Globus pallidus (tissue), 1 donor: ENCODE measurements at places on chromosomes 7 and 10.

DNA sequence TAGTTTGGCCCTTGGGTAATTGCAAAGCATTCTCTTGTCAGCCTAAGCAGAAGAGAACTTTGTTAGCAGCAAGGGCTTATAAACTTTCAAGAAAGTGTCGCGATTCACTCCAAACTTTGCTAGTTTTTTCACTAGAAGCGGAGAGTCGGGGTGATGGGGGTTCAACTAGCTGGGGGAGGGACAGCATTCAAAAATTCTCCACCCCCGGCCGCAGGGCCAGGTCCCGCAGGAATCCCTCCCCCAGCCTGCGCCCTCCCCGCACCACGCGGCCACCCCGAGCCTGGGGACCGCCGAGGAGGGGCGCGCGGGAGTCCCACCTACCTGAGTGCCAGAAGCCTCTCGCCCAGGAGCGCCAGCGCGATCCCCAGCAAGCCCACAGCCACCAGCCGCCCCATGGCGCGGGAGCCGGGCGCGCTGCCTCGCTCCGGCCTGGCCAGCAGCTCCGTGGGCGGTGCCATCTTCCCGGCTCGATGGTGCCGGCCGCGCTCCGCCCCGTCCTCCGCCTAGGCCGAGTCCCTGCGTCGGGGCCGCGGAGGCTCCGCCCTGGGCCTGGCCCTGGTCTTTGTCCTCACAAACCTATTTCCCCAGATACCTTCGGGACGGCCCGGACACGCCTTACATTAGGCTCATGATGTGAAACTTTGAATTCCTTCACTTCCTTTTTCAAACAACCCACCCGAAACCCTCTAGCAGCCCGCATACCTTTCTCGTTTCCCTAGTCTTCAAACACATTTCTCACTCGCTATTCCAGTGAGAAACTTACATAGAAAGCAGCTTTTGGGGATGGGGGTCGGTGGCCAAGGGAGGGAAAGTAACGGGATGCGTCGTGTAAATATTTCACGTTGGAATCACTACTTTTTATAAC lies at the start of gene PON2:
Gene PON2, minus strand, starts transcription at position 472 of the 865 bp plus-strand sequence. Its CDS starts 77 bp downstream, at position 395.
- DNase-seq: peak; percentile 67

DNA sequence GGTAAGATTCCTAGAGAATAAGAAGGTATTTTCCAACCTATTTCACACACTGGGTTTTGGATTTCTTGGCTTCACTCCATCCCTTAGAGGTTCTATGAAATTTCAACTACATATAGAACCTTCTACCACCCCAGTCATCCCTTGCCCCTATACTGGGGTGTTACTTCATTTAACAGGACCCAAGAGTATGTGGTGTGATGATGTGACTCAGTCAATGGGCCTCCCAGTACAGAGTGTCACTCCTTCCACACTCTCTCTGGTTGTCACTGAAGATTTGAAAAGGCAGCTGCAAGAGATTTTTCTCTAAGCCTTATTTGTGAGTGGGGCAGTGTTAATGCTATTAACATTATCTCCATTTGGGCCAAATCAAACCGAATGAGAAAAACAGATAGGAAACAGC lies 33.5 kb downstream of the FGFBP3 start:
- DNase-seq: no peak

DNA sequence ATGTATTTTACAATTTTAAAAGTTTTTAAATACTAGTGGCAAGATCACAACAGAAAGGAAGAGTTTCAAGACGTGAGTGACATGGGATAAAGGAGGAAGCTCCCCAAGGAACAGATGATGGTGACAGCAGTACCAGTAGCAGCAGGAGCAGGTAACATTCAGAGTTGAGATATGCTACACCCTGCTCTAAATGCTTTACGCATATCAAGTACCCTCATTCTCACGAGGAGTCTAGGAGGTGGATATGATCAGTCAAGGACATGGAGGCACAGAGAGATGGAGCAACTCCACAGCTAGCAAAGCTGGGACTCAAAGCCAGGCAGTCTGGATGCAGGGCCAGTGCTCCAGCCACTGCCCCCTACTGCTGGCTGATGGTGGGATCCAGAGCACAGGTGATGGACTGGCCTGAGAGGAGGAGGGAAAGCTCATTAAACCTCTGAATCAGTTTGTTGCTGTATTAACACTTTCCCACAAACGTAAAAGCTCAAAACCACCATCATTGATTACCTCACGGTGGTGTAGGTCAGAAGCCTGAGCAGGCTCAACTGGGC lies 17.5 kb downstream of the RP9 start:
- DNase-seq: no peak

DNA sequence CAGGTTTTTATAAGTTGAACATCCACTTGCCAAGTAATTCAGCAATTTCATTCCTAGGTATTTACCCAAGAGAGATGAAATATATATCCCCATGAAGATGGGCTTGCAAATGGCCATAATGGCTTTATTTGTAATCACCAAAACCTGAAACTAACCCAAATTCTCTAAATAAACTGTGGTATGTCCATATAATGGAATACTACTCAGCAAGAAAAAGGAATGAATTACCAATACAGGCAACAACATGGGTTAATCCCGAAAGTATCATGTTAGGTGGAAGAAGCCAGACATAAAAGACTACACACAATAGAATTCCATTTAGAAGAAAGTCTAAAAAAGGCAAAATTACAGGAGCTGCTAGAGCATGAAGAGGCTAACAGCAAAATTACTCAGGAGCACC lies 101.4 kb upstream of the PPP2R2D start:
- DNase-seq: no peak

- no peak for DNase-seq
Measured at GRCh38 chr7:53101026-53101425, 65.6 kb downstream of the POM121L12 start.

DNA sequence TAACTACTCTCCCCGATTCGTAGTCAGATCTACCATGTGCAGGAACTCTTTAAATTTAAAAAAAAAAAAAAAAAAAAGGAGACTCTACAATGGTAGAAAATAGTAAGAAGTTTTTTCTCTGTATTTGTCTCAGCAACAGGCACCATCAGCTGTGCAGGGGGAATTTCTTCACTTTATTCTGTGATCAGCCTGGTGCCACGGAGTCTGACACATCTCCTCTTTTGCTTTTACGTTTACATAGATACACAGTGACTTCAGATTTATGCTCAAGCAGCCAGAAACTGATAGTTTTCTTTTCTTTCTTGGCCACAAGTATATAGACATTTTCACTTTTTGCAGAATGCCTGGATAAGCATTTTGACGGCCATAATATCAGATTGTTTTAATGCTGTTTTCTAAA lies 190.6 kb upstream of the AKR1E2 start:
- DNase-seq: no peak
